ENCODE measurements at places on chromosomes 16 and 17. TPM values are rescaled to one million over a fixed set of nuclear protein-coding genes. Genes with fewer than 3 reads are reported as not detected.
A peak's percentile ranks its signal among the peaks of the same experiment; 100 is the strongest.

DNA sequence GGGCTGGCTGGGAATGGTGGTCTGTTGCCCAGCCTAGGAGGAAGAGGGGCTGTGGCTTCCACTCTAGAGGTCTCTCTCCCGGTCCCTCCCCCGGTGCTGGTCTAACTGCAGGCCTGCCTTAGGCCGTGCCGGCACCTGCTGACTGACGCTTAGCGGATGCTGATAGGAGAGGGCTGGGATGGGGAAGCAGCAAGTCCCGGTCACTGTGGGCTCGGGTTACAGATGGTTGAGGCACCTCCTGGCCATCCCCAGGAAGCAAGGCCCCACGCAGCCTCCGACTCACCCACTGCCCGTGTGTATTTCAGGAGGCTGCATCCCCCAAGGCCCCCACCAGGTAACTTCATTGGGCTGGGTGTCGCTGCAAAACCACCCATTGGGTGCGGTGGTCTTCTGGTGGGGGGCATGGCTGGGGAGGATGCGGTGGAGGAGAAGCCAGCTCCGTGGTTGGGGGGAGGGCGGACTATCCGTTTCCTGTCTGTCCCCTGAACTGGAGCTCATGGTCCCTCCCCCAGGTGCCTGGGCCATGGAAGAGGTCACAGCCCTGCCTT is 278.9 kb downstream of the SEC14L1 start:
- DNase-seq, result no peak

DNA sequence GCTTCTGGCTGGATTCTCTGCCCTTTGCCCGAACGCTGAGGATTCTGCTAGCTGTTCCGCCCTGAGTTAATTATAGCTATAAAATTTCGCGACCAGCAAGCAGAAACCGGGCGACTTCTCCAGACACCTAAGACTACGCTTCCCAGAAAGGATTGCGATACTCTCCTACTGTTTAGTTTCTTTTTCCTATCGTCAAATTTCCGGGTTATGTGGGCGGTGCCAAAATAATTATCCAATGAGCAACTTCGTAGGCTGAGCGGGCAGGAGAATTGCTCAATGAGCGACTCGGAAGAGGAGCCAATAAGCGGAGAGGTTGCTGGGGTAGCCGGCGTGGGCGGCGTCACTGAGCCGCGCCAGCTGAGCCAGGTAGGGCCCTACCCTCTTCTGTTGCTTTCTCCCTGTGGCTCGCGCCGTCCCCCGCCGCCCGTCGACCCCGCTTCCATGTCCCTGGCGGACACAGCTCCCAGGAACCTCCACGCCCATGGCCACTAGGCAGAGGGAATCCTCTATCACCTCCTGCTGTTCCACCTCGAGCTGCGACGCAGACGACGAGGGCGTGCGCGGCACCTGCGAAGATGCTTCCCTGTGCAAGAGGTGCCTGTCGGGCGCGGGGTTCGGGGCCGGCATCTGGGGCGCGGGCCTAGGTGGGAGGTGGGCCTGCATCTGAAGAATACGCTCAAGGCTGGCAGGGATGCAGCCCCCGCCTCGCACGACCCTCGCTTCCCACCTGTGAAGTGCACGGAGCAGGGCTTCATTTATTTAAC is at the start of gene LCMT1:
LCMT1 (plus strand) TSS at position 340 of the 764 bp plus-strand sequence; CDS start at position 482, 142 bp downstream.
- DNase-seq, result peak; percentile 95

DNA sequence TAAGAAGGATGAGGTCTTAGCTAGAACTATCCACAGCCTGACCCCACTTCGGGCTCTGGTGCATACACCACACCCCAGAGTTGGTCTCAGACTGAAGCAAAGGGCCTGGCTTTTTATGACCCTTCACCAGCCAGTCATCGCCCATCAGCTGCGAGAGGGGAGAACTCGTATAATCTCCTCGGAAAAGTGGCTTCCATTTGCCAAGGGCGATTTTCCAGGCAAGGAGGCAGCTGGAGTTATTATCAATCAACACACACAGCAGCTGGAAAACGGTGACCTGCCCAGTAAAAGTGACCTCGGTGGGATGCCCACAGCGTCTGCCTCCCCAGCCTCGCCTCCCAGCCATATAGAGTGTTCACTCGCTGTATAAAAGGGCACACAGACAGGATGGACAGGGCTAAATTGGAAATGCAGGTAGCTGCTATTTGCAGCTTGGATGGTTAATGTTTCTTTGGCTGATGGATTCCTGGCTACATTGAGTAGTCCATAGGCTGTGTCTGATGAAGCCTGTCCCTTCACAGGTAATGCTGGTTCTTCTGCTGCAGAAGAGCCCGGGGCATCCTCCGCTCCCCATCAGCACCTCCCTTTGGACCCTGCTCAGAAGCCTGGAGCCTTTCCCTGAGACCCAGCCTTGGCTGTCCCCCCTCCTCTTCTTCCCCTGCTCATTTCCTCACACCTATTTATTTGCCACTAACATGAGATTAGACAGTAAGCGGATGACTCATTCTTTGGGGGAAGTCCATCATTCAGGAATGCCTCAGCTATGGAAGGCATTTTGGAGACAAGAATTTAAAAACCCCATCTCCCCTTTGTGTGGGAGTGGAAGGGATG is 45.7 kb downstream of the TMEM186 start:
- no peak for DNase-seq

DNA sequence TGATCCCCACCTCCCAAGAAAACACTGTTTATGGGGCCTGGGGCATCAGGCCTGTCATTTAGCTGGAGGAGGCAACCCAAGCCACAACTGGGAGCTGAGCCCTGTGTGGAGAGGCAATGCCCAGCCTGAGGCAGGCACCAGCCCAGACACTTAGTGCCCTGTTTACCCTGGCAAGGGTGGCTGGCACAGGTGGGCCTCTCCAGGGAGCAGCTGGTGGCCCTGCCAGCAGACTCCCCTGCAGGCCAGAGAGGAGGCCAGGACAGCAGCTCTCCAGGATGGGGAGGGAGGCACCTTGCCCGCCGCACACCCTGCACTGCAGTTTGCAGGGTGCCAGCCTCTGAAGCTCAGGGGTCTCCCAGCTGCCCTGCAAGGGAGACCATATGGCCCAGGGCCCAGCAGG is 9.1 kb upstream of the TMEM92 start:
- no peak for DNase-seq

The SP6 gene
- 0.45 TPM for total RNA-seq

The HS3ST3A1 gene
- total RNA-seq, result 2.0 TPM

- DNase-seq, result no peak
Observed at GRCh38 chr17:39200957-39201510, 951 bp downstream of the RPL19 start.

GRCh38 chr17:81222620-81222905 is 202 bp downstream of the CEP131 start:
- DNase-seq, result no peak

DNA sequence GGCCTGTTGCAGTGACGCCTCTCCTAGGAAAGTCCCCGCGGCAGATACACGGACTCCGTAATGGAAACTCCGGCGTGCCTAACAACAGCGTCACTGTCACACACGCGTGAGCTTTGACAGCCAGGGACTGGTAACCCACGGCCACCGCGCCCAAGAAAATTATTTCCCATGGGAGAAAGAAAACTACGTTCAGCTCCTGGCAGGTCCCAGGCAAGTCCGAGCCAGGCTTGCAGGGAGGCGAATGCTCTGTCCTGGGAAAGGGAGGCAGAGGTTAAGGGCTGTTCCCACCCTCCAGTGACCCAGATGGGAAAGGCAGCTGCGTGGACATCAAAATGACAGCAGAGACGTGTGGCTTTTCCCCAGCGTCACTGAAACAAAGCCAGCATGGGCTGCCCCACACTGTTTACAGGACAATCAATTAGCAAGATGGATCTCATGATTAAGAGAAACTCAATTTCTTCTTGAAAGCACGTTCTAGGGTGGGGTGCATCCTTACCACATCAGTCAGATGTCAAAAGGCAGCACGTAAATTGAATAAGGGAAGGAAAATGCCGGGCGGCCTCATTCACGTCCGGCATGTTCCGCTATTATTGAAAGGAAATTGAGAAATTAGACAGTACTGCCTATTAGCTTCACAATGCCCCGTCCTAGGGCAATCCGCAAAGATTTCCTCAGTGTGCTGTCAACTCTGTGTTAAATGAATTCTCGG is 82.5 kb downstream of the NXN start:
- no peak for DNase-seq

- DNase-seq, result peak; percentile 52
Observed at GRCh38 chr17:74296548-74296936, 22.5 kb downstream of the DNAI2 start.

DNA sequence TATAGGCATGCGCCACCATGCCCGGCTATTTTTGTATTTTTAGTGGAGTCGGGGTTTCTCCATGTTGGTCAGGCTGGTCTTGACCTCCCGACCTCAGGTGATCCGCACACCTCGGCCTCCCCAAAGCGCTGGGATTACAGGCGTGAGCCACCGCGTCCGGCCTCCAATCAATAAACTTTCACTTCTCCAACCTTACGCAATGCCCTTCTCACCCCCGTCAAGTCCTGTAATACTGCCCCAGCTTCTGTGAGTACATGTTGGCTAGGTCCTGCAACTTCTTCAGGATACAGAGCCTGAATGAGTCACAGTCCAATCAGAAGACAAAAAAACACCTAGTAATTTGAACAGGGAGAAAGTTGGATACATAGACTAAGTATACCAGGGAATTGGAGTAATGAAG is 47.1 kb upstream of the PHOSPHO1 start:
- no peak for DNase-seq

GRCh38 chr17:1720856-1721386 is 3.6 kb upstream of the WDR81 start:
- peak; percentile 68 for DNase-seq

GRCh38 chr16:24382762-24383407 is 126.8 kb downstream of the CACNG3 start:
- no peak for DNase-seq

DNA sequence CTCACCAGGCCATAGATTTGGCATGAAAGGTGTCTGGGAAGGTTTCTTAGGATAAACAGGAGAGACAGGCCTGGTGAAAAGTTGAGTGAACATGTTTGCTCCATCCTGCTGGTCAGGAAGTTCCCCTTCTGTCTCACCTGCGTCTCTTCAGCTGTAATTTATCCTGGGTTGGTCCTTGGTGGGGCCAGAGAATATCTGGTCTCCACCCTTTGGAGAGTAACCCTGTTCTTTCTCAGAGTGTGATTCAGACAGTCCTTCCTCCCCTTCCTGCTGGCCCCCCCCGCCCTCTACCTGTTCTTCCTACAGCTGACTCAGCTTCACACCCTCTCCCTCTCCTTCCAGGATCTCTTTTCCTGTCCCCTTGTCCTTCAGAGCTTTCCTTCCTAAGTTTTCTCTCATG is 17.1 kb downstream of the MINK1 start:
- no peak for DNase-seq

The FOXL1 gene
- total RNA-seq, result 0.36 TPM

DNA sequence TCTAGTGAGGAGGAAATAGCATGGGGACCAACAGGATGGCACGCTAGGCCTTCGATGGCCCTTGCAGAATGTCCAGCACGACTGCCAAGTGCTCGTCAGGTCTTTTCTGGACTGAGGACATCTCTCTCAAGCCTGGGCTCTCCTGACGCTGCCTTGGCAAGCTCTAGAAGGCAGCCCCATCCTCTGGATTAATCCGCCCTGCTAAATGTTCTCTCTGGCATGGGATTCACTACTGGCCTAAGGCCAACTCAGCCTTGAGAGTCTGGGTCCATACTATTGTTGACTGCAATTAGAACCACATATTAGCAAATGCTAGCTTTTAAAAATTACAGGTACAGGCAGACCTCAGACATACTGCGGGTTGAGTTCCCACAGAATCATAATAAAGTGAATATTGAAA is 2.5 kb upstream of the CEP295NL start:
- DNase-seq, result no peak

- DNase-seq, result no peak
Observed at GRCh38 chr17:7017827-7018200, 5.0 kb upstream of the BCL6B start.

The TAC4 gene
- not detected for total RNA-seq

GRCh38 chr16:78390508-78391324 is 291.3 kb downstream of the WWOX start:
- DNase-seq, result peak; percentile 33

The ANKRD40CL gene
- not detected for total RNA-seq

DNA sequence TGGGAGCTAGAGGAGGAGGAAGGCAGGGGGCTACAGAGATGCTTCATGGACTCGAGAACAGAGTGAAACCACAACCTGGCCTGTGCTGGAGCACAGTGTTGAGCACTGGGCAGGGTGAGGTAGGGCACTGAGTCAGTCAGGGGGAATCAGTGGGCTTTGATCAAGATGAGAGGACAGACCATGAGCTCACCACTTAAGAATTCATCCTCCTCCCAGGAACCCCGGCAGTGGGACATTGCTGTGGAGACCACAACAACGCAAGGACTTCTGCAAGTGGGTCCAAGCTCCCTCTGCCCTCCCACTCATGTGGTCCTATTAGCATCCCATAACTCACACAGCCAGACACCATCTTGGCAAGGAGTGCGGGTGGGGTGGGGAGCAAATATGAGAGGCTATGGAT is 1.7 kb upstream of the CES5A start:
- no peak for DNase-seq

The SLC5A11 gene
- total RNA-seq, result not detected

Measured in cerebellum (tissue), 4 donors.